Kidney (tissue), 22 donors: ENCODE measurements at places on chromosomes 2 and 18.

DNA sequence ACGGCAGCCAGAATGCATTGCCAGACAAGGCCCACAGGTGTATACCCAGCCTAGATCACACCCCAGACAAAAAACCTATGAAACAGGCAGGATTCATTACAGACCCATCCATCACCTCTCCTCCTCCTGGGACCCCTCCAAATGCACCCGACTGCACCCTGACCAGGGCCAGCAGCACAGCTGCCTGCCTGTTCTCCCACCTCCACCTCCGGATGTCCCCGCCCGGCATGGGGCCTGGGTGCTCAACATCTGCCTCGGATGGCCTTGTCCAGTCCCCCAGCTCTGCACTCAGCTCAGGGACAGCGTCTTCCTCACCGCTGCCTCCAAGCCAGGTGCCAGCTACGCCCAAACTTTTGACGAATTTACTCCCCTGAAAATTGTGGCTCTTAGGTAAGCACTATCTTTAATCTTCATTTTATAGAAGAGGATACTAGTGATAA lies 91.1 kb downstream of the TPO start:
- DNase-seq = peak; percentile 57

DNA sequence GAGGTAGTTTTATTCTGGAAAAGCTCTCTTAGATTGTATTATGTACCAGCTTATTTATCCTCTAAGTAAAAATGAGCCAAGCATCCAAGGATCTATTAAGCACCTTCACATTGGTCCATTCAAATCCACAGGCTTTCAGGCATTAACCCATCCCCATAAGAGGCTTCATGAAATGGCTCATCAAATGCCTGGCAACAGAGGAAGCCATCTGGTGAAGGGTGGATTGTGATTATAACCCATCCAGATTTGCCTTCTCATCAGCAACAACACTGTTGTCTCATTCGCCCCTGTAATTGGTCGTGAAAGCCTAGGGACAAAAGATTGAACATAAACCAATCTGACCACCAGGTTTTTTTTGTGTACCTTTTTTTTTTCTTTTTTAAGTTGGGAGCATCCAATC lies 134.3 kb upstream of the TACR1 start:
- DNase-seq = no peak

- DNase-seq = no peak
These were observed 25.2 kb downstream of the PTRHD1 start for GRCh38 chr2:24768013-24768412.

DNA sequence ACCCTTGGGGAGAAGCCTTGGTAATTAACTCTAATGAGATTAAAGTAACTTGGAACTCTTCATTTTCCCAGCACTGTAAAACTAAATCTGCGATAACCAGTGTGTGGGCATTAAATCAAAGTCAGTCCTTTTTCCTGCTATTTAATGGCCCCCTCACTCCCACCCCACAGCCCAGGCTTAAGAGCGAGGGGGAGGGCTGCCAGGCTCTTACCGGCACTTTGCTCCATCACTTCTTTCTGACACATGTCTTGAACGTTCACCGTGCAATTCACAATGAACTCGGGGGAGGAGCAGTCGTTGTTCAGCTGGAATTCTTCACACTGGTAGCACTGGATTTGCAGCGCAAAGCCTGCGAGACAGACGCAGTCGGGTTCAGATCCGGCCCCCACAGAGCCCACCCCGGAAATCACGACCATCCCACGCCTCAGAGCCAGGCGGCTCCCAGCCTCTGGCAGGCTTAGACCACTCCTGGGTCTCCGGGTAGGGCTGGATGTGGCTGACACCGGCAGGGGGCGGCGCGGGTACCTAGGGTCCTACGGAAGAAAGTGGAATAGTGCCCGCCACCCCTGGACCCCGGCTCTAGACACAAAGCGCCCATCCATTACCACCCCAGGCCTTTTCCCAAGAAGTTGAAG lies 1.7 kb downstream of the LYPD1 start:
- DNase-seq = peak; percentile 89

GRCh38 chr2:25867396-25868003 lies 10.8 kb downstream of the ASXL2 start:
- DNase-seq = no peak

DNA sequence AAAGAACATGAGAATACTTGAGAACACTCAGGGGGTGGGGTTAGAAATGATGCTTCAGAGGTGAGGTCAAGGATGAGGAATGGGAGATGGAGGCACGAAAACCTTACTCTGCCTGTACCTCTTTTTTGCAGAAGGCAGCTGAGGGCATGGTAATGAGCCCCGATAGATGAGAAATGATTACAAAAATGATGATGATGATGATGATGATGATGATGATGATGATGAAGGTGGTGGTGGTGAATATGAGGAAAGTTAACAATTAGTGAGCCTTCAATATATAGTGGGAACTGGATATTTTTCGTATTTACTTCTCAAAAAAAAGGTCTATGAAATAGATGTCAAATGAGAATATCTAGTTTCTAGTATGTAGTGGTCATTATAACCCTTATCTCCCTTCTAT lies 584.3 kb downstream of the EPHA4 start:
- DNase-seq = no peak

DNA sequence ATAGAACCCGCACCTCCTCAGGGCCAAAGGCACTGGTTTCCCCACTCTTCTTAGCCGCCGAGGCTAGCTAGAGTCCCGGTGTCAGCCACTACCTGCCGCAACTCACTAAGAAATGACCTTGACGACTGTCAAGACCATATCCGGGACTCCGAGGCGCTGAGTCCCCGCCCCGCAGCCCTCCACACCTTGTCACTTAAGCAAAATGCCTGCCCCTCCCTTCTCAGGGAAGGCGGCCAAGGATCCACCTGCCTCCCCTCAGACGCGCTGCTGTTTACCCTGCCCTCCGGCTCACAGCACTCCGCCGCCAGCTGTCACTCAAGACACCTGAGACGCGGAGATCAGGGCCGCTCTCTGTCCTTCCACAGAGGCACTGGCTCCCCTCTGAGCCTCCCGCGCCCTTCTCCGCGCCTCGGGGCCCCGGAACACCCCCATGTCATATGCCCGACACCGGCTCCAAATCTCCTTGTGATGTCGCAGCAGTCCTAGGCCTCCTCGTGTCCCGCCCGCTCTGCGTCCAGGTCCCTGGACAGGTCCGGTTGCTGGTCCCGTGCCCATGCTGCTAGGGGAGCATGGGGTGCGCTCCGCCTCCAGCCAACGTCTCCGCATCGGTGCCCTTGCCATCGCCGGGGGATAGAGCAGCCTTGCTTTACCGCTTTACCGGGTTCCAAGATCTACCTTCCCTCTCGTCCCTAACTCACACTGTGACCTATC lies 32.5 kb upstream of the REG3G start:
- peak; percentile 55 for DNase-seq

GRCh38 chr2:138391946-138392345 lies 109.6 kb upstream of the SPOPL start:
- DNase-seq = no peak
